ENCODE measurements at places on chromosomes 2 and 18.

- DNase-seq: no peak
Observed at GRCh38 chr2:150888337-150888736, 373.3 kb downstream of the RBM43 start.

DNA sequence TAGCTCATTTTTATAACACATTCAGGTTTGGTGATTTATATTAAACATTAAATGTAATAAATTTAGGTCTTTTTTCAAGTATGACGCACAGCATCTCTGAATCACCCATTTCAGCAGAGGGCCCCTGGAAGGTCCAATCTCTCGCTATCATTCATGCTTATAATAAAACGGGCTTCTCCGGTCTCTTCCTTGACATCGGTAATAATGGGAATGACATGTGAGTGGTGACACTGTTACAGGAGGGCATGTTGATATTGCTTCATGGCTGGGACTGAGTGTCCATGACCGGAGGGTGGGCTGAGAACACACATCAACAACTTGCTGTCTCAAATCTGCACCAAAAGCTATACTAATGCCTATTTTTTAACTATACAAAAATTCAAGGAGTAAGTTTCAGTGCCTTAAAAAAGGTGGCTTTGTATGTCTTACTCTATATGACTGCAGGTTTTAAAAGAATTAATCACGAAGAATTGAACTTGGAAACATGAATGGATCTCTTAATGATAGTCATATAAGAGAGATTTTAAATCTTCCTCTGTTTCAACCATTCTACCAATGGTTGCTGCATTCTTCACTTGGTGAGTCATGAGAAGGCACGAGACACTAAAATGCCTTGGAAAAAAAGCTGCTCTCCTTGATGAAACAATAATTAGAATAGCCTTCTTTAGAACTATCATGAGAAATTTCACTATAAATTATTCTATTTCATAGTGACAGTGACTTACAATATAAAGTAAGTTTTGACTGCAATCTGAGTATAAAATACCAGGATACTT, 101.9 kb upstream of the NRP2 start:
- no peak for DNase-seq

- no peak for DNase-seq
Observed at GRCh38 chr2:46227022-46227421, 70.2 kb upstream of the EPAS1 start.

- DNase-seq: no peak
Observed at GRCh38 chr2:19711470-19712372, 190.1 kb downstream of the TTC32 start.

- DNase-seq: no peak
Observed at GRCh38 chr2:120809609-120810440, 74.2 kb downstream of the GLI2 start.

GRCh38 chr2:96163415-96163767, 18.2 kb upstream of the DUSP2 start:
- no peak for DNase-seq
